ENCODE measurements at places on chromosomes 16 and 17.

DNA sequence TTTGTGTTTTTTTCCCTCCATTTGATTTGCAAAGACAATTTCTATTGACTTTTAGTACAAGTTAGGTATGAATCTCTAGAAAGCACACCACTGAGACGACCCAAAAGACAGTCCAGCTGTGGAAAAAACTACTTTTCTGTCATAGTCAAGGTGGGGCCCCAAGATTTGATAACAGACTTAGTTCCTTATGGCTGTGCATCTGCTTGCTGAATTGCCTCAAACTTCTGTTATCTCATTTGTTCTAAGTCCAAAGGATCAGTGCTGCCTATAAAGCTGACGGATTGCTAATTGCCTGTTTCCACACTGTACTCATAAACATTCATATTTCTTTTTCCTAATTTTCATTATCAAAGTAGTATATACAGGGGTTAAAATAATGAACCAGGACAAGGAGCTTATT lies 180.8 kb downstream of the SPECC1 start:
- no peak for DNase-seq

DNA sequence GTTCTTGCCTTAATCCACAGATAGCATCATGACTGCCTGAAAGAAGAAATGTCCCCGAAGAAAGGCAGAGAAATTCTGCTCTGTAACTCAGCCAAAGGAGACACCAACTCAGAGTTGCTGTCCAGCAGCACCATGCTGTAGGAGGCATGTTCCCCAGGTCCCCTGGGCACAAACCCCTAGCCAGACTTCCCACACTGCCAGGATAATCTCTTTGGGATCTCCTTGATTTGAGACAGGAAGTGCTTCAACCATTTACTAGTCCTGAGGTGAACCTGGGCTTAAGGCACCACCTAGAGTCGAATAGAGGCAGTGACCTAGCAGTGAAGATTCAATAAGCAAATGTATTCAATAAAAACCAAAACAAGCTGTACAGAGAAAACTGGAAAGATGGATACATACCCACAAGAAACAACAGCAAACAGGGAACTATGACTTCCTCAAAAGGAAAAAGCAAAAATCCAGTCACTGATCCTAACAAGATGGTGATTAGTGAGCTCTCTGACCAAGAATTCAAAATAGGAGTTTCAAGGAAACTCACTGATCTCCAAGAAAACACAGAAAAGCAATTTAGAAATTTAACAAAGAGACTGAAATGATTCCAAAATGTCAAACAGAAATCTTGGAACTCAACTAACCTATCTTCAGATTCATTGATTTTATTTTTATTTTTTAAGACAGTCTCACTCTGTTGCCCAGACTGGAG lies 5.7 kb downstream of the OR4D2 start:
- peak; percentile 34 for DNase-seq

DNA sequence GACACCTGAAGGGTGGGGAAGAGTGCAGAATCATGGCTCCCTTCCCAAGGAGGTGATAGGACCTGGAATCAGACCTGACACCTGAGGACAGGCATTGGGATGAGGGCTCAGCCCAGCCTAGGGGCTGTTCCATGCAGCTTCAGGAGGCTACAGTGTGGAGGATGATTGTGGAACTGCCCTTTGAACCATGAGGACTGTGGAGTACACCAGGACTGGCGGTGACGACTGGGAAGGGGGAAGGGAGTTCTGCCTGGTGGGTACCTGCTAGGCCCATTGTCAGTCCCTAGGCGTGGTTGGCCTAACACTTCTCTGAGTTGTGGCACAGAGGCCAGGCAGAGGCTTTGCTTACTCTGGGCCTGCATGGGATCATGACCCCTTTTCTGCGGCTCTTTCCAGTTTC lies 76.1 kb downstream of the MPRIP start:
- DNase-seq = no peak

- no peak for DNase-seq
Observed at GRCh38 chr17:63486317-63487013, 9.6 kb downstream of the ACE start.

- DNase-seq = peak; percentile 81
Observed at GRCh38 chr16:57643147-57643874, 14.9 kb downstream of the ADGRG1 start.

DNA sequence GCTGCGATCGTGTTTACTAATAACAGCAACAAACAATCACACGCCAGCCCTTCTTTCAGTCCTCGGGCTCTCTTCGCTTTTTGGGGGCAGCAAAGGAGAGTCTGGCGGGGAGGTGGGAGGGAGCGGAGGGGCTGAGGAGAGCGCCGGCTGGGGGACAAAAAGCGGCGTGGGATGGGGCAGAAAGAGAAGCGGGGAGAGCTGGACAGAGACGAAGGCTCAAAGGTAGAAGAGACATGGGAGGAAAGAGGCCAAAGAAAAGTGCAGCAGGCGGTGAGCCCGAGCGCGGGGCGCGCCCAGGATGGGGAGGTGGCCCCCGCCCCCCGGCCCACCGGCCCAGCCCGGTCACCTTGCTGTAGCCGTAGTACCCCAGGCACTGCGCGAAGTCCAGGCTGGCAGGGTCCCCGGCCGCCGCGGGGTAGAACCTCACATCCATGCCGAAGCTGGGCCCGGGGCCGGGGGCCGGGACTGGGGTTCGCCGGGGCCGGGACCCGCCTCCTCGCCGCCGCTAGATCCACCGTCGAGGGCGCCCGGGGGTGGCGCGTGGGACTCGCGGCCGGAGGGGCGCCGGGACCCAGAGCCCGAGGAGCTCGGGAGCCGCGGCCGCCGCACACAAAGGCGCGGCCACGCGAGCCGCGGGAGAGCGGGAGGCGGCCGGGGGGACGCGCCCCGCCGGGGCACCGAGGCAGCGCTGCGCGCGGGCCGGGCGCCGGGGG lies 496 bp downstream of the TOX3 start:
- DNase-seq = no peak

DNA sequence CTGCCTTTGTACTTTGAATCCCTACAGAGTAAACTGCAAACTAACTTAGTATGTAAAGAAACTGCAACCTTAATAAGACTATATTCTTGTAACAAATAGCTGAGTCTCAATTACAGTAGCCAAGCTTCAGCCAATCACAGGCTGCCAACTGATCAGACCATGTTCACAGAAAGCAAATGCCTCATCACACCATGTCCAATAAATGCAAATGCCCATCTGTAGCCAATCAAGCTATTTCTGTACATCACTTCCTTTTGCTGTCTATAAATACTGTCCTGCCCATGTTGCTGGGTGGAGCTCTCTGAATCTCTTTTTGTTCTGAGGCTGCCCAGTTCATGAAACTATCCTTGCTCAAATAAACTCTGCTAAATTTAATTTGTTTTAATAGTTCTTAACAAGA lies 531.7 kb upstream of the TOM1L1 start:
- no peak for DNase-seq

DNA sequence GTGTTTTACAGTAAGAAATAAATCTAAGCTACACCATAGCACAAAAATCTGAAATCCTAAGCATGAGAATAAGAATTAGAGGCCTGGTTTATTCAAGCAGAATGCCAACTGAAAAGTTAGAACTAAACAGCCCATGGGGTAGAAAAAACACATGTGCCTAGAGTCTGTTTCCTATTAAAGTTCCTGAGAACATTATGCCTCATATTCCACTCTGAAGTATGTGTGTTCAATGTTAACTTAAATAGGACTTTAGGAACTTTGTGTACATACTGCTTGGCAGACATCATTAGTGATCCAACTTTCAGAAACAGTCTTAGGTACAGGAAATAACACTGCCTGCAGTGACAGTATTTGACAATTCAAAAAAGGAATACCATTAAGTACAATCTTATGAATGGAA lies 18.2 kb downstream of the HEATR6 start:
- DNase-seq = no peak

GRCh38 chr16:24504472-24505345 lies 34.7 kb upstream of the RBBP6 start:
- DNase-seq = peak; percentile 67

- DNase-seq = no peak
Observed at GRCh38 chr17:31310886-31311285, 3.0 kb downstream of the EVI2B start.

DNA sequence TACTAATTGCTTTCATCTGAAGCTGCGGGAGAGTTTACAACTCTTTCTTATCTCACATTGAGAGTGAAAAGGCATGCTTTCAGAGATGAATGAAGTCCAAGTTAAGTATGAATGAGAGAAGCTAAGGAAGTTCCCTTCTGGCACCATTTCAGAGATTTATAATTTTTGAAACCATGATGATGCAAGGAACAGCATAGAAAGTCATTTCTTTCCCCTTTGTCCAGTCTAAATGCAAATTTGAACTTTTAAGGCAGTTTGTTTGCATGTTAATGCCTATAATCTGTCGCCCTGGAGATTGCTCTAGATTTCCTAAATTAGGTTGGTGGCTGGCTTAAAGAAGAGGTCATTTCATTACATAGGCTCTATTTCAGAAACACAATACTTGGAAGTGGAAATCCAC lies 594.8 kb upstream of the GOT2 start:
- DNase-seq = no peak

DNA sequence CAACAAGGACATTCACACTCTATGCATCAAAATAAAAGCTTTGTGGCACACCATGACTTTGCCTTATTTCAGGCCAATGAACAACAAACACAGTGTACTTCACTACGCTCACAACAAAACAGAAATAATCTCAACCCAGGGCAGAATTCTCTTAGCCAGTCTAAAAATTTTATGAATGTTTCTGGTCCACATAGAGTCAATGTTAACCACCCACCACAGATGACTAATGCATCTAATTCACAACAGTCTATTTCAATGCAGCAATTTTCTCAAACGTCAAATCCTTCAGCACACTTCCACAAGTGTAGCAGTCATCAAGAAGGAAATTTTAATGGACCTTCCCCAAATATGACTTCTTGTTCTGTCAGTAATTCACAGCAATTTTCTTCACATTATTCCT lies 101.7 kb downstream of the CHD9 start:
- DNase-seq = peak; percentile 9

DNA sequence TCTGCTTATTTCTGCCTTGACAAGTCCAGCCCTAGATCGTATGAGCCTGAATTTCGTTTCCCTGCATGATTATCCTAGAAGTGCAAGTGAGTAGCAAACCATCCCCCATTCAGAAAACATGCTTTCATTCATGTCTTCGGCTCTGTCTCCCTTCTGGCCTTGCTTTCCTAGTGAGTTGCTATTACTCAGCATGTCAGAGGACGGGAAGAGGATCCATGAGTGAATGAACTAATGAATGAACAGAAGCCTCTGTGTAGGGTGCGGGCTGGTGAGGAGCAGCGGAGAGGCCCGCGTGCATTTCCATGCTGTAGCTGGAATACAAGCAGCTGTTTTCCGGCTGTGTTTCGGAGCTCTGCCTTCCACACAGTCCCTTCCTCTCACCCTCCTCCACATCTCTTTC lies 155.7 kb upstream of the NOL11 start:
- DNase-seq = no peak

DNA sequence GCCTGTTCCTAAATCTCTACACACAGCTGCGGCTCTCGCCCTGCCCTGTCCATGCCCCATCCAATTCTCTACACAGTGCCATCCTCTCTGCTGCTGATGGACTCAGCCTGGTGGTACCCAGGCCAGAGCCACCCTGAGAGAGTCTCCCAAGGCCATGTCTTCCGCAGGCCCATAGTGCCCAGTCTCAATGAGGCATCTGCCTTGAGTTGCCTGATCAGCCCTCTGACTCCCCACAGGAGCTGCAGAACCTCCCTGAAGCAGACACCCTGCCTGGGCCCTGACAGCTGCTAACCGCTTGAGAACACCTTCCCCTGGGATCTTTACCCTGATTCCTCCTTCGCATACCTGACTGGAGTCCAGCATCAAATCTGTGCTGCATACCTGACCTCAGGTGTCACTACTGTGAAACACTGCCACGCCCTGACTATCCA lies 13.3 kb downstream of the TSPOAP1 start:
- no peak for DNase-seq

DNA sequence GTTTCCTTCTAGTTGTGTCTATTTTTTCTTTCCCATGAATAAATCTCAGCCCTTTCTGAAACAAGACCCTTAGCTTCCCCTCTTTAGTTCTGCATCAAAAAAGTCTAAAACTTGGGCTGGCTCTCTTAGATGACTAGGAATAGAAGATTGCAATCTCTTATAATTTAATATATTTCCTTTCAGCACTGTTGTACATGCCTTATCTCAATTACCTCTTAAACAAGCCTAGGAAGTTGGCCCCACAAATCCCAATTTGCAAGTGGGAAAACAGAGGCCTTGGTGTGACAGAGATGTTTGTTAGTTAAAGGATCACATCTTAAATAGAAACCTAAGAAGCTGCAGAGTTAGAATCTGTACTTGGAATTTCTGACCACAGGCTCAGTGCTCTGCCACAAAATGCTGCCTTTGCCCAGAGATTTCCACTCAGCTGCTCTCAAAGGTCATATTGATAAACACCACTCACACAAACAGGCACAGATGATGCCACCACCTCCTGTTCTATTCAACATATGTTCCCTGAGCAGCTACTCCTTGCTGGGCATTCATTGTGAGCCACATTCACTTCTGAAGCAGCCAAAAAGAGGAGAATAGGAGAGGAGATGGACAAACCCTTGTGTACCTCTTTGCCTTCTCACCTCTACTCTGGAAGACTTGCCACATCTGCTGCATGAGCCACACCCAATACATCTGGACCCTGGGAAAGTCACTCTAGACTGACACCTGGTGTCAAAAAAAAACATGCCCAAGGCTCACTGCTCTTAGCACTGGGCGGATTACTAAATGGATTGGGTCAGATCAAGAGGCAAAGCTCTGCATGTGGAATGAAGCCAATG lies 5.5 kb downstream of the CCDC182 start:
- DNase-seq = no peak
